ENCODE measurements at places on chromosomes 12 and 14.

DNA sequence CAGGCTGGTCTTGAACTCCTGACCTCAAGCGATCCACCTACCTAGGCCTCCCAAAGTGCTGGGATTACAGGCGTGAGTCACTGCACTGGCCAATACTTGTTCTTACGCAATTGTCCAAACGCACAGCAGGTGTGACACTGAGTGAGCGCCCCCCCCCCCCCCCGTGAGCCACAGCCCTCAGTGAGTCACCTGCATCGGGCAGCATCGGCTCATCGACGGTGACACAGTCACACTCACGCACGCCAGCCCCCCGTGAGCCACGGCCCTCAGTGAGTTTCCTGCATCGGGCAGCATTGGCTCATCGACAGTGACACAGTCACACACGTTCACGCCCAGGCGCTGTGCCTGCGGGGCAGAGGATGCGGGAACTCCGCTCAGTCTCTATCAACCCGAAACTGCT, 42.5 kb downstream of the GALNT9 start:
- no peak for DNase-seq

DNA sequence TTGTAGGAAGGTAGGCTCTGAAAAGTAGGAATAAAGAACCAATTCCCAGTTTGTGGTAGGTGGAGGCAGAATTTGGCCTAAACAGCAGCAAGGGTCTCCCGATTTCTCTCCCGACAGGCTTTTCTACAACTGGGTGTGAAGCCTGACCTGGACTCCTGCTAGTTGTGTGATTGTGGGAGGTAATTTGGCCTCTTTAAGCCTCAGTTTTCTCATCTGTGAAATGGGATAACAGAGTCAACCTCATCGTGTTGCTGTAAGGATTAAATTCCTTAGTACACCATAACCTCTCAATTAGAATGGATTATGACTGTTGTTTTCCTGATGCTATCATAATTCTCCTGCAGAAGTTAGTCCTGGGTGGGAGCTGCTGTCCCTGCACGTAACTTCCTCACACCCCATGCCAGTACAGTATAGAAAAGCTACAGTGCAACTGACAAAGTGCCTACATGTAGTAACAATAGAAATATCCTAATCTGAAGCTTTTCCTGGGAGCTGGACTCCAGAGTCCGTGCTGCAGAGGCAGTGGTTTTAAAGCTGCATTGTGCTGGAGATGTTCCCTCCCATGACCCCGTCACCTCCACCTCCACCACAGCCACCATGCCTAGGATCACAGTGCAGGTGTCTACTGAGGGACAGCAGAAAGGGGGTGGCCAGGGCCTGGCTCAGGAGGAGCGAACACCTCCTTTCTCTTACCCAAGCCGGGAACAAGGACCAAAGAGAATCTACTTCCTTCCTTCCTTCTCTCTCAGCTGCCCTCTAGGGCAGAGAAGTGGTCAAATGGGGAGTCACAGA, 76.5 kb downstream of the FBXL14 start:
- DNase-seq = no peak

- no peak for DNase-seq
Measured at GRCh38 chr14:89078021-89078795, 253.8 kb downstream of the TTC8 start.

- no peak for DNase-seq
Measured at GRCh38 chr12:9687228-9687627, 17.7 kb downstream of the CLEC2D start.

- no peak for DNase-seq
Measured at GRCh38 chr14:95486875-95487668, 29.4 kb downstream of the SYNE3 start.

DNA sequence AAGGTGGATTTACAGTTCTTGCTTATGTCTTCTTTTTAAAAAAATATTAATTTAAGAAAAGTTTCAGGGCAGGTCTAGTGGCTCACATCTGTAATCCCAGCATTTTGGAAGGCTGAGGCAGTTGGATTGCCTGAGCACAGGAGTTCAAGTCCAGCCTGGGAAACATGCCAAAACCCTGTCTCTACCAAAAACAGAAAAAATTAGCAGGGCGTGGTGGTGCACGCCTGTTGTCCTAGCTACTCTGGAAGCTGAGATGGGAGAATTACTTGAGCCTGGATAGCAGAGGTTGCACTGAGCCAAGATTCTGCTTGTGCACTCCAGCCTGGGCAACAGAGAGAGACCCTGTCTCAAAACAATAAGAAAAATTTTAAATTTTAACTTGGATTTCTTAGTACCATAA, 5.4 kb upstream of the TAS2R46 start:
- no peak for DNase-seq

DNA sequence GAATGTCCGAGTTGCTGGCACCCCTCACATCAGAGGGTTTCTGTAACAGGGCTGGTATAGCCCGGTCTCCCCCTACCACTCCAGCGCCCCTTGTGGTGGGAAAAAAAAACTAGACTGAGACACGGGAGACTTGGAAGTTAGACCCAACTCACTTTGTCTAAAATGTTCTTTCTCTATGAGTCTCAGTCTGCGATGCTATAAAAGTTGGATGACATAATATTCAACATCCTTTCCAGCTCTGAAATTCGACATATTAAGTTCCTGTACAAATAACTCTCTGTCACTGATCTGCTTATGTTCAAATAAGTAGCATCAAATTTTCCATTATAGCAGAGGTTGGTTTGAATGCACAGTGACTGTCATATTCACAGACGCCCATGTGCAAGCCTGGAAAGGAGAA, 25.7 kb upstream of the TC2N start:
- DNase-seq = no peak

GRCh38 chr14:55892906-55893305, 225.3 kb upstream of the PELI2 start:
- DNase-seq = no peak

GRCh38 chr12:102631274-102631673, 150.9 kb upstream of the IGF1 start:
- no peak for DNase-seq

DNA sequence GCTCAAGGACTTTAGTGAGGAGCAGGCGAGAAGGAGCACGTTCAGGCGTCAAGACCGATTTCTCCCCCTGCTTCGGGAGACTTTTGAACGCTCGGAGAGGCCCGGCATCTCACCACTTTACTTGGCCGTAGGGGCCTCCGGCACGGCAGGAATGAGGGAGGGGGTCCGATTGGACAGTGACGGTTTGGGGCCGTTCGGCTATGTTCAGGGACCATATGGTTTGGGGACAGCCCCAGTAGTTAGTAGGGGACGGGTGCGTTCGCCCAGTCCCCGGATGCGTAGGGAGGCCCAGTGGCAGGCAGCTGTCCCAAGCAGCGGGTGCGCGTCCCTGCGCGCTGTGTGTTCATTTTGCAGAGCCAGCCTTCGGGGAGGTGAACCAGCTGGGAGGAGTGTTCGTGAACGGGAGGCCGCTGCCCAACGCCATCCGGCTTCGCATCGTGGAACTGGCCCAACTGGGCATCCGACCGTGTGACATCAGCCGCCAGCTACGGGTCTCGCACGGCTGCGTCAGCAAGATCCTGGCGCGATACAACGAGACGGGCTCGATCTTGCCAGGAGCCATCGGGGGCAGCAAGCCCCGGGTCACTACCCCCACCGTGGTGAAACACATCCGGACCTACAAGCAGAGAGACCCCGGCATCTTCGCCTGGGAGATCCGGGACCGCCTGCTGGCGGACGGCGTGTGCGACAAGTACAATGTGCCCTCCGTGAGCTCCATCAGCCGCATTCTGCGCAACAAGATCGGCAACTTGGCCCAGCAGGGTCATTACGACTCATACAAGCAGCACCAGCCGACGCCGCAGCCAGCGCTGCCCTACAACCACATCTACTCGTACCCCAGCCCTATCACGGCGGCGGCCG, 1.1 kb downstream of the PAX9 start:
- DNase-seq = no peak

DNA sequence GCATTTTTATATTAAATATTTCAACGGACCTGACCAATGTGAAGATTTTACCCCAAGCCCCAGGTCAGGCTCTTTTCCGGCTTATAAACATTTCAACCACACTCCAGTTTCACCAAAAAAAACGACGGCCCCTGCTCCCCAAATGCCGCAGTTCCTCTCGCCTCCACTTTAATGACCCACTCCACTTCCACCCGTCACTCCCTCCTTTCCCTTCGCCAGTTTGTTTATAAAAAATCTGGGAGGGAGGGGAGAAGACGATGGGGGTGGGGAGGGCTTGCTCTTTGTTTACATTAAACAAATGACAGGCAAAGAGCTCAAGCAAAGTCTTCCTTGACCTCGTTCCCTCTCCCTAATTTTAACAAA, 5.4 kb downstream of the SIX6 start:
- no peak for DNase-seq

- no peak for DNase-seq
Measured at GRCh38 chr12:25585021-25585523, 32.0 kb upstream of the LMNTD1 start.

DNA sequence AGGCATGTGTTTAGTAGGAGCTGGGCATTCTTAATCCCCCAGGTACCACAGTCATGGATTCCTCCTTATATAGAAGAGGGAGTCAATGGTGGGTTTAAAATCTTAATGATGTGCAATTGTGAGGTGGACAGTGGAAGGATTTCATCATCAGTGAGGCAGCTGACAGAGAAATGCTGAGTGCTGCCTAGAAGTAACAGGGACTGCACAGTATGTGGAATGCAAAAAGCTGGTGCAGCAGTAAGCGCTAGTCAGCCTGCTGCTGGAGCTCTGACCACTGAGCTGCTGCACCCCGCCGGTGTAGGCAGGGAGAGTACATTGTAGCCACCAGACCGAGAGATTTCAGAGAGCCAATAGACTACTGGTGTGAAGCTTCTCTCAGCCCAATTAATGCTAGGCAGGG, 80.5 kb upstream of the DACT1 start:
- no peak for DNase-seq
